Right ventricle myocardium inferior (tissue), 1 donor: ENCODE measurements at places on chromosomes 1 and 21. TPM values are rescaled to one million over a fixed set of nuclear protein-coding genes. Genes with fewer than 3 reads are reported as not detected.

SYT14 gene
- total RNA-seq = not detected

VHLL gene
- not detected for total RNA-seq

EPS8L3 gene
- not detected for total RNA-seq

CD1B gene
- total RNA-seq = not detected

IVL gene
- total RNA-seq = not detected

PLEKHN1 gene
- not detected for total RNA-seq

HNRNPCL2 gene
- total RNA-seq = not detected

LRRN2 gene
- 1.5 TPM for total RNA-seq

PFKL gene
- total RNA-seq = 52.5 TPM

UMODL1 gene
- total RNA-seq = not detected

EPHB2 gene
- 3.5 TPM for total RNA-seq

MROH7 gene
- 3.8 TPM for total RNA-seq

UTS2 gene
- total RNA-seq = not detected

GJA9 gene
- total RNA-seq = not detected

MAPKAPK2 gene
- total RNA-seq = 214 TPM

RXFP4 gene
- not detected for total RNA-seq

NBPF10 gene
- 0.62 TPM for total RNA-seq

OR2T33 gene
- not detected for total RNA-seq

MAP1LC3C gene
- 0.19 TPM for total RNA-seq

CFAP45 gene
- 1.0 TPM for total RNA-seq

DYNLT5 gene
- 1.6 TPM for total RNA-seq

ADORA1 gene
- total RNA-seq = 19.0 TPM

TMEM269 gene
- not detected for total RNA-seq

NCF2 gene
- total RNA-seq = 6.7 TPM

SPRR3 gene
- total RNA-seq = not detected

OR2T35 gene
- total RNA-seq = not detected
